ENCODE measurements at places on chromosomes 6 and 20.

DNA sequence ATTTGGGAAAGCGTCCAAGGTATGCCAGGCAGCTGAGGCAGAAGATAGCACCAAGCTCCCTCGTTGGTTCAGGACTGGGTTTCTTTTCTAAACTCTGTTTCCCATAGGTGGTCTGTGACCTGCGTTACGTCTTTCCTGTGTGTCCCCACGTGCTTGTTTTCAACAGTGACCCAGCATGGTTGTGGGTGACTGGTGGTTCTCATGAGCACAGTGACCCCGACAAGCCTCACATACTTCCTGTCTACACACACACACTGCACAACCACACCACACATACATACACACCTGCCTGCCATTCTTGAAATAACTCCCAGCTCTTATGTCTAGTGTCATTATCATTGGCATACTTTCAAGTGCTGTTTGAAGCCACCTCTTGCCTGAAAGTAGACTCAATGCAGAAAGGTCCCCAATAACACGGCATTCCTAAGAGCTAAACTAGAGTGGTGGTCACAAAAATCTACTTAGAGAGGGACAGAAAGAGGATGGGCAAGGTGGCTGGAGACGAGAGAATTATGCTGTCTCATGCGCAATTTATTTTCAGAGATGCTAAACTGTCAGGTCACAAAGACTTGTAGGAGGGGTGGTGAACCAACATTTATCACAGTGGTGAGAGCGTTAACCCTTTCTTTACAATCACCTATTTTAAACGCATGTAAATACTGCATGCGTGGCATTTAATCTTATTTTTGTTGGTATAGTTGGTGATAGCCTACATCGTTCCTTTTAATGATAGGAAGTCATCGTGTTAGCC, 66.7 kb downstream of the GCNT2 start:
- no peak for DNase-seq

- peak; percentile 94 for DNase-seq
Measured at GRCh38 chr6:148599967-148600426, 146.8 kb upstream of the UST start.

DNA sequence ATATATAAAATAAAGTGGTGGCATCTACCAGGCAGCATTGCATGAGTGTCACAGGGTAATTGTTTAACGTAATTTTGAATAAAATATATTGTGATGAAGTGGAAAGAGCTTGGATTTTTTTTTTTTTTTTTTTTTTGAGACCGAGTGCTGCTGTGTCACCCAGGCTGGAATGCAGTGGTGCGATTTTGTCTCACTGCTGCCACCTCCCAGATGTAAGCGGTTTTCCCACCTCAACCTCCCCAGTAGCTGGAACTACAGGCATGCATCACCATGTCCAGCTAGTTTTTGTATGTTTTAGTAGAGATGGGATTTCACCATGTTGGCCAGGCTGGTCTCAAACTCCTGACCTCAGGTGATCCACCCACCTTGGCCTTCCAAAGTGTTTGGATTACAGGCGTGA, 81.1 kb upstream of the SMIM8 start:
- DNase-seq: peak; percentile 39

DNA sequence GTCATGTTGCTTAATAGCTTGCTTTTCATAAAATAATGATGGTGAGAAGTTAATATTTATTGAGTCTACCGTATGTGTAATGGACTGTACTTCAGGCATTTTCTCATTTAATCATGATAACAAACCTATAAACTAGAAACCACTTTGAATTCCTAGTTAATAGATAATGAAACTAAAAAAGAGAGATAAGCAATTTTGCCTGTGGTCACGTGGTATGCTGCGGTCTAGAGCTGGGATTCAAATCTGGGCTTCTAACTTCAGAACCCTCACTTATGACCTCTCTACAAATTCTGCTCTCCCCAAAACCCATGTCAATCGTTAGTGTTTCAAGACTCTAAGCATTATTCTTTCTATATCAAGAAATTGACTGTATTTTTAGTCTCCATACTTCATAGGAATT, 700.7 kb downstream of the PRKN start:
- no peak for DNase-seq

DNA sequence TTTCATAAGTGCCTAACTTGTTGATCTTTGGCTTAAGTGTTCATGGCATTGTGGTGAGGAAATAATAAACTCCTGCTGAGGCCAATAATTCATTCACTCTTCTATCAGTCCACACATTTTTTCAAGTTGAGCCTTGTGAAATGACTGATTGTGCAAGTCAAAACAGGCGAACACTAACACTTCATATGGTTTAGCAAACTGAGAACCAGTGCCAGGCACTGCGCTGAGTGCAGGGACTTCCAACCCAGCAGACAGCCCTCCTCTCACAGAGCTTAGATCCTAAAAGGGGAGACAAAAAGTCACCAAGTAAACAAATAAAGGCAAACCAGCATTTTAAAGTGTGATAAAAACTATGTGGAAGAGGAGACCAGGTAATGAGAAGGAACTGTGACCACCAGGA, 435.0 kb downstream of the PTPRT start:
- no peak for DNase-seq
